ENCODE measurements at places on chromosomes 2 and 18.
A peak's percentile ranks its signal among the peaks of the same experiment; 100 is the strongest.

DNA sequence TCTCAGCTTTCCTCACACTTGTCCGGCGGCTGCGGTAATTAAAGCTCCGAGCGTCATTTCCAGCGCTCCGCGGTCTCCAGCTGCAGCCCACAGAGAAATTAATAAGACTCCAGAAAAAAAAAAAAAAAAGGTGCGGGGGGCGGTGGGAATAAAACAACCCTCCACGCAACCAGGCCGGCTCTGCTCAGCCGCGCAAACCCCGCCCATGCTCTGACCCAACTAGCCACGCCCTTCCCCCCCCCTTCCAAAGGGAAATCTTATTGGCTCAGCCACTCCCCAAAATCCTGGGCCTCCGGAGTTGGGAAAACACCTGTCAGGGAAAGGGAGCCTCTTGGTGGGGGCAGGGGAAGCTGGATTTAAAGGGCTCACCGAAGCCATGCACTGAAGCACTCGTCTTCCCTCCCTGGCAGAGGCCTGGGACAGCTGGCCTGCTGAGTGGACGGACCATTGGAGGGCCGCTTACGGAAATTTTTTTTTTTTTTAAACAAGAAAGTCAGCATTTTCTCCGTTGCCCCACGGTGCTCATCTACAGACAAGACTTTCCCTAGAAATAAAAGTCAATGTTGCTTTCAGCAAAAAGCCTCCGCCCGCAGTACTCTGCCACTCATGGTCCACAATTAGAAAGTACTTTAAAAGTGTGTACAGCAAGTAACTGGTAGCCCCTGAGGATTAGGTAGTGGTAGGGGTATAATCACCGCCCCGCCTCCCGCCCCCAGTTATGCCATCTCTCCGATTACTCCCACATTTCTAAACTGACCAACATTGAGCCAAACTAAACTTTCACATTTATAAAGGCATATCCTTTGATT, 674 bp upstream of the ERBB4 start:
- DNase-seq, result peak; percentile 43

DNA sequence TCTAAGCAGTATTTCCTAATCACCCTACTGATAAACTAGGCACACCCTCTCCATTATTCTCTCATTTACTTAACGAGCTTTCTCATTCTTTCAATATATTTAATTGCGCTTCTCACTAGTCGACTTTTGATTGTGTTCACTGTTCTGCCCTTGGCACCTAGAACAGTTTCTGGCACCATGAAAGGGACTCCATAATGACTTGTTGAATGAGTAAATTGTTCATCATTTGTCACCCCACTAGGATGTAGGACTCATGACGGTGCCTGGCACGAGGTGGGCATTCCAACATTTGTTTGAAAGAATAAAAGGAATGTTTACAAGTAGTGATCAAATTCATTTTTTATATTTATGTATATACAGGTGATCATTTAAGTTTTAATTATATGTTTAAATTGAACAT, 123.7 kb downstream of the DIS3L2 start:
- no peak for DNase-seq

DNA sequence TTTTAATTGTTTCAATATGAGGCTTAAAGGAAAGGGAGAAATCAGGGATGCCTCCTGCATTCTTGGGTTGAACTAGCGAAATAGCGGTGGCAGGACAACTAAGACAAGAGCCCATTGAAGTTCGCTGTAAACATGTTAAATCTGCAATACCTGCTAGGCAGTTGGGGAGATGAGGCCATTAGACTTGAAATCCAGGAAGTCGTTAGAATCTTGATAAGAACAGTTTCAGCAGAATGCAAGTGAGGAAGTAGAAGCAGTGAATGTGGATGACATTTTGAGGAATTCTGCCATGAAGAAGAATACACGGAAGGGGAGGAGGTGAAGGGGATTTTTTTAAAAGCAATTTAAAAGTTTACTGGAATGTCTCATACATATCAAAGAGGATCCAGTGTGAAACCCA, 109.7 kb downstream of the LPIN1 start:
- DNase-seq, result no peak

- no peak for DNase-seq
Measured at GRCh38 chr2:24466871-24467870, 23.9 kb upstream of the NCOA1 start.

DNA sequence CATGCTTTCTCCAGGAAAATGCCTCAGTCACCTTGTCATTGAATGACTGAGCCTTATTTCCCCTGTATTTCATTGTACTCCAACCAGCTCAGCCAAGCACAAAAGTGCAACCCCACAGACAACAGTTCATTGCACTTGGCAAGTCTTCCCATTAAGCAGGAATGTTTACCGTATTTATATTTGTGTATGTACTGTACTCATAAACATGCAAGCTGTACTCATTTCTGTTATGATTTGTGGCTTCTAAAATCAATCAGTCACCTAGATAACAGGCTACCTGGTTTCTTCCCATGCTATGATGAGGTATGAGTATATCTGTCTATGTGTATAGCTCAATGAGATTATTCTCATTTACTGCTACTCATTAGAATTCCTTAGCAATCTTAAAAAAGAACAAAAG, 505.5 kb upstream of the FAM98A start:
- DNase-seq, result peak; percentile 92

GRCh38 chr18:54159906-54160305, 64.6 kb downstream of the MBD2 start:
- no peak for DNase-seq

DNA sequence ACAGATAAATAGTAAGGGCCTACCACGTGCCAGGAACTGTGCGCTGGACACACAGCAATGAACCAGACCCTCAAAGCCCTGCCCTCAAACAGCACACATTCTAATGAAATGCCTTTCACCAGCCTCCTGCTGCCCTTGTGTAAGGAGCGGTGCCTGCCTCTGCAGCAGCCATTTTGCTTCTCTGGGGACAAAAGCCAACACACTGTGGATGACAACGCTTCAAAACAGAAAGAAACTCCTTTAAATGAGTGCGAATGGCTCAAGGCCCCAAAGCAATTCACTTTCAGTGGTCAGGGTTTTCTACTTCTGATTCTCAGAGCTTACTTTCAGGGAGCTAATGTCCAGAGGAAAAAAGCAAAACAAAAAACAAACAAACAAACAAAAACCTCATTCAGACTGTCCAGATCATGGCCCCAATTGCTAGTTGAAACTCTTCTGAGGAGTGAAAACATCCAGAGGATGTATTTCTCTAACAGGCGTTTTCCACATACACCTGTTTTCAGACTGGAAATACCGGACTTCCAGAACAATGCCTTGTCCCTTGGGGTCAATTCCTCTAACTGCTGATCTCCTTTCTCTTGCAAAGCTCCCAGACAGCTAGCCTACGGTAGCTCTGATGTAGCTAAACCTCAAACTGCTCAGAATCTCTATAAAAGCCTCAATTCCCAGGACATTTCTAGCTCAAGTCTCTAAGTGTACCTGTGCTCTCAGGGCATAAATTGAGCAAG, 323.3 kb upstream of the ZNF521 start:
- DNase-seq, result no peak

GRCh38 chr2:175371378-175371777, 189.9 kb upstream of the ATP5MC3 start:
- no peak for DNase-seq

- no peak for DNase-seq
Measured at GRCh38 chr2:96848264-96848663, 4.4 kb upstream of the ANKRD23 start.

GRCh38 chr18:11078491-11078890, 70.9 kb downstream of the PIEZO2 start:
- DNase-seq, result no peak

DNA sequence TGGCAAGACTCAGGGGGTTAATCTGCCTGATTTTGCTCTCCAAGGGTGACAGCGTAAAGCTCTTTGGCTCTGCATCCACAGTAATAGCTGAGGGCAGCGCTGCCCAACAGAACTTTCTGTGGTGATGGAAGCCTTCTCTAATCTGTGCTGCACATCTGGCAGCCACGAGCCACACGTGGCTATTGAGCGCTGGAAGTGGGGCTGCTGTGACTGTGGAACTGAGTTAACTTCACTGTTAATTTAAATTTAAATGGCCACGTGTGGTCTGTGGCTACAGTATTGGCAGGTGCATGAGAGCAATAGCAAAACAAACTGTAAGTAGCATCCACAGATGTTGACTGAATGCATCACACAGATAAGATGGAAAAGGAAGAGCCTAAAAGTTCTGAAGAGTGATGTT, 47.3 kb upstream of the TMEM200C start:
- no peak for DNase-seq

DNA sequence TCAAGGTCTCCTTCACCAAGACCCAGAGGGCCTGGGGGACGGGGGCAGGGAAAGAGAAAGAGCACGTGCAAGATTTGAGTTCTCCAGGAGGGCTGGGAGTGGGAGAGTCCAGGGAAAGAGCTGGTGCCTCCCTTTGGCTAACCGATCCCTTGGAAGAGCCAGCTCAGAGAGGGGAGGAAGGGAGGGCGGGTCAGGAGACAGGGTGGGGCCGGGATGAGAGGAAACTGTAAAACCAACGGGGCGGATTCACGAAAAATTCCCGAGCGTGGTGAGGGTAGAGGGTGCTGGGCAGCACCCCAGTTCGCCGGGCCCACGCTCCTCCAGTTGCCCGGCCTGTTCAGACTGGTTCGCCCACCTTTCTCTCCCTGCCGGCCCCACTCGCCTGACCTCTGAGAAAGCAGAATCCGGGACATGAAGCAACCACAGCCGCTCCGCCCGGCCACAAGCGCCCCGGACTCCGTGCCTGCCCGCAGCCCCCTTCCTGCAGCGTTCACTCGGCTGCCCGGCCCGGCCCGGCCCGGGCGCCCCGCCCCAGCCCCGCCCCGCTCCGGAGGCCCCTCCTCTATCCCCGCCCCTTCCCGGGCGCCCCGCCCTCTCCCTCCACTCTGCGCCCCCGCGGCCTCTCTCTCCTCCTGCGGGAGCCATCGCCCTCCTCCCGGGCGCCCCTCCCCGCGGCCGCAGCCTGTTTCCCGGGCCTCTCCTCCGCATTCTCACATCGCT, 230.9 kb upstream of the SMAD2 start:
- DNase-seq, result peak; percentile 69

GRCh38 chr2:18626958-18627650, 37.7 kb upstream of the NT5C1B start:
- peak; percentile 4 for DNase-seq

DNA sequence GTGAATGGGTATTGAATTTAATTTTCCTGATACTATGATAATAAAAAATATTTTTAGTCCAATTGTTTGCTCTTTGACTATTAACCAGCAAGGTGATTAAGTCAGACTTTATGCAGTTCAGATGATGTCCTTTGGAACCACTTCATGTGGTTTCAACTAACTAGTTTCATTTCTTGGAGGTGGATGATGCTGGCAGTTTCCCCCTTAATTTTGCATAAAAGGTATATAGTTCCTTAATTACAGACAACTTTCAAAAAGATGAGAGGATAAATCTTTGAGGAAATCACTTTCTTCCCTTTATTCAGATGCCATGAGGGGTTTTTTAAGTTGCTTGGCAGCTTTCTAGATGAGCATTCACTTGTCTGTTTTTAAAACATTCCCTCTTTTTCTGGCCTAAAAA, 223.1 kb downstream of the PHLPP1 start:
- no peak for DNase-seq

- DNase-seq, result peak; percentile 75
Measured at GRCh38 chr2:43576981-43577892, 18.6 kb downstream of the THADA start.

- peak; percentile 84 for DNase-seq
Measured at GRCh38 chr2:235746257-235746934, 252.6 kb downstream of the AGAP1 start.

DNA sequence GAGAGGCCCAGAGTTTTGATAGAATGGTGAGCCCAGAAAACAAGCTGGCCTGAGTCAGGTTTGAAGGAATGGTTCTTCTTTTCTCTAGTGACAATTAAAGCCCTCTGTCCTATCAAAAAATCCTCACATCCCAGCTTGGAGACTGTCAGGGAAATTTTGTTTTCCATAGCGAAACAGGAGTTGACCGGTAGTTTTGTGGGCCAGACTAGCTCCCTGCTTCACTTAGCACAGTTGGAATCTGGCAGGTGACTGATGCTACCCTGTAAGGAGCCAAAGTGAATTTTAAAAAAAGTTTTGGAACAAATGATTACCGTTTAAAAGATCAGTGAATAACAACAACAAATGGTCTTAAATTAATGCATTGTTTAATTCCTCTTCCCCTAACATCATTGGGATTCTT, 6.7 kb downstream of the NAB1 start:
- no peak for DNase-seq

GRCh38 chr2:239180526-239181073, 220.2 kb downstream of the HDAC4 start:
- DNase-seq, result no peak

DNA sequence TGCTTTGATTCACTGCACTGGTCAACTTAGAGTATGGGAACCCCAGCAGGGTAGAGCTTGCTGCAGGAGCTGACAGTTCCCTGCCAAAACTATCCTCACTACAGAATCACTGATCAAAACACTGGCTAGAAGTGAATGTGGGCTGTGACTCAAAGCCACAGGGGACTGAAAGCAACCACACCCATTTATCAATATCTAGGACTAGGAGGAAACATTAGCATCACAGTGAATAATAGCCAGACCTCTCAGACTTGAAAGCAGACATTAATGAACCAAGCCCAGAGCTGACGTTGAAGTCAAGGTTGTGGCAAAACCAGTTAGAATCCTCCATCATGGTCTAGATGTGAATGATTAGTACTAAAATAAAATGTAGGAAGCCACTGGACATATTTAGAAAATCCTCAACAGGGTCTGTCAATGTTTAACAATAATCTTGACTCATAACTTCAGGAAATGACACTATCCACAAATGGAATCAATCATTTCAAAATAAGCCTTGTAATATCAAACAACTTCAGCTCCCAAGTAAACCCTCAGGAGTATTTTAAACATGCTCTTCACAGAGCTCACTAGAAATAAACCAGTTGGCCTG, 131.4 kb downstream of the CDH20 start:
- peak; percentile 66 for DNase-seq

DNA sequence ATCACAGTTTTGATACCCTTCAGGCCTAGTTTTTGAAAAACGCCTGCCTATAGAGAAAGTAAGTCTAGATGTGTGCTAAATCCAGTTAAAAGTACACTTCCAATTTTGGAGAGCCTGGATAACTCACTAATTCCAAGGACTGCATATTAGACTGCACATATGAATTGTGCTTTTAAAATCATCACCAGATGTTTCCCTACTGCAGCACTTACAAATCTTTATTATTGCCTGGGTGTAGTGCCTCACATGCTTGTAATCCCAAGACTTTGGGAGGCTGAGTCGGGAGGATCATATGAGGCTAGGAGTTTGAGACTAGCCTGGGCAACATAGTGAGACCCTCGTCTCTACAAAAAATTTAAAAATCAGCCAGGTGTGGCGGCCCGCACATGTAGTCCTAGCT, 35.9 kb upstream of the HTR2B start:
- no peak for DNase-seq

Data from renal cortical epithelial cell (primary cell).